ENCODE measurements at places on chromosomes 13 and 19.

DNA sequence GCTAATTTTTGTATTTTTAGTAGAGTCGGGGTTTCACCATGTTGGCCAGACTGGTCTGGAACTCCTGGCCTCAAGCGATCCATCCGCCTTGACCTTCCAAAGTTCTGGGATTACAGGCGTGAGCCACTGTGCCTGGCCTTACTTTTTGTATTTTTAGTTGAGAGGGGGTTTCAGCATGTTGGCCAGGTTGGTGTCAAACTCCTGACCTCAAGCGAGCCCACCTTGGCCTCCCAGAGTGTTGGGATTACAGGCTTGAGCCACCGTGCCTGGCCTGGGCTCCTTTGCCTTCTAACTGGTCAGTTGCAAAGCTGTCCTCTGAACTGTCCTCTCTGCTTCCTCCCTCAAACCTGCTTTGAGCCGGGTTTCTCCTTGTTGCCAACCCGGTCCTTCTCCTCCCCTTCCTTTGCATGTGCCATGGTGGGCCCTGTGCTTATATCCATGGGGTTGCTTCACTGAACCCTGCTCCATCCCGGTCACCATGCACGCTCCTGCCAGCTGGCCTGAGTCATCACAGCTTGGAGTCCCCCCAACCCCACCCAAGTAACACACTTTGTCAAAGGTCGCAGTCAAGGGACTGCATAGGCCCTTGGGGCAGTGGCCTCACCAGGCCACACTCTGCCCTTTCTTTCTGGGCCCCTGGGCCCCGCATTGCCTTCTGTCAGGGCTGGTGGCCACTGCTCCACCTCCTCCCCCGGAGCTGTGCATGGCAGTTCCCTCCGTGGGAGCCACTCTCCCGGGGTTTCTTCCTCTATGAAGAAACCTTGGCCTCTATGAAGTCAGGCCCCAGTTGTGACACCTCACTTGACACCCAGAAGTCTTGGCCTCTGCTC lies 21.2 kb downstream of the WTIP start:
- DNase-seq, result no peak

- DNase-seq, result no peak
These were observed 3.1 kb downstream of the SMG9 start for GRCh38 chr19:43751466-43752220.

DNA sequence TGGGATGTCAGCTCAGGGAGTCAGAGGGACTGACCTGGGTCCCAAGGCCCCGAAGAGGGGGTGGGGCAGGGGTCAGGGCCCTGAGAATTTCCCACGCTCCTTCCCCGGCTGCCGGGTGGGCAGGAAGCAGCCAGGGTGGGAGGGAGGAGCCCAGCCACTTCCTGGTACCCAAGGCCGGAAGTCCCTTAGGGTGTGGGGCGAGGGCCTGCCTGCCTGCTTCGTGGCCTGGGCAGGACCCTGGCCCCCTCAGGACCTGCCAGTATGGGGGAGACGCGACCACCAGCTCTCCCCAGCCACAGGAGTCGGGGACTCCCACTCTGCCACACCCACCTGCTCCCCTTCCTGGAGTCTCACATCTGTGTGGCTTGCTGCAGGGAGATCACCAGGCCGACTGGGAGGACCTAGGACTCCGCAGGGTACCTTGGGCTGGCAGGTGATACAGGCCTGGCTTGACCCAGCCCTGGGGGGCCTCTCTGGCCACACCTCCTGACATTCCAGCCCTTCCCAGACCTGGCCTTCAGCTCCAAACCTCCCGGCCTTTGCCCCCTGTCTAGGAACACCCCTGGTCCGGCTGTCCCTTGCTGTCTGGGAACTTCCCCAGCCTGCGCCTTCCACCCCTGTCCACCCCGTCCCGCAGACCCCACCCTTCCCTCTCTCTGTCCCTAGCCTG lies 9.8 kb upstream of the CIRBP start:
- DNase-seq, result peak; percentile 83

DNA sequence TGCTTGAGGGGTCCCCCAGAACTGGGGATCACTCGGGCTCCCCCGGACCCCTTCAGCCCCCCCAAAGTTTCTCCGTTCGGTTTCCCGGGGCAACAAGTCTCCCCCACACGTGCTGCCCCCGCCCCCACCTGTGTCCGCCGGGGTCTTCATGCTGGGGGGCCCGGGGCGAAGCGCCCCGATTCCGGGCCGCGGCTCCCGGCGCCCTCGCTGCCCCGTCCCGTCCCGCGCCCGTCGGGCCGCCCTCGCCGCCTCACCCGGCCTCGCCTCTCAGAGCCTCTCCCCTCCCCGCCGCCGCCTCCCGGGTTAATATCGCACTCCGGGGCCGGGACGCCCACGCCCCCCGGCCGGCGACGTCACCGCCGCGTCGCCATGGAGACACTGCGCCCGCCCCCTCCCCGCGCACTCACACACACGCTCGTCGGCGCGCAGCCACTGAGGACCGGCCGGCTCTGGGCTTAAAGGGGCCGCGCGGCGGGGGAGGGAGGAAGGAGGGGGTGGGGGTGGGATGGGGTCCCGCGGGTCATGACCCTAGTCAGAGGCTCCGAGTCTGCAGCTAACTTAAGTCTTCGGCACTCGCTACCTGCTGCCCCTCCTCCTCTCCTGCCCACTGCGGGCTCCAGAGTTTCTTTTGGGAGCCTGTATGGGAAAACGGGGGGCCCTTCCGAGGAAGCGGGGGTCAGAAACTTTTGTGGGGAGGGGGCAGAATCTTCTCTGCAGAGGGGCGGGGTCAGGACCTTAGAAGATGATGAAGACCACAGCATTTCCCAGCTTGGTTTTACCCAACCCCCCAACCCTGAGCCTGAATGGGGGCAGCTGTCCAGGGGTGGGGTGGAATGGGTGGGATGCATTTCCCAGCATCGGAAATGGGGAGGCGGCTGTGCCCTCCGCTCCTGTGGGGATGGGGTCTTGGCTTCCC lies at the start of gene ERF:
ERF (minus strand) TSS at position 279 of the 916 bp plus-strand sequence; CDS start at position 150, 129 bp downstream.
- DNase-seq, result peak; percentile 96

- DNase-seq, result no peak
These were observed 578.8 kb downstream of the DCT start for GRCh38 chr13:93900731-93901130.

DNA sequence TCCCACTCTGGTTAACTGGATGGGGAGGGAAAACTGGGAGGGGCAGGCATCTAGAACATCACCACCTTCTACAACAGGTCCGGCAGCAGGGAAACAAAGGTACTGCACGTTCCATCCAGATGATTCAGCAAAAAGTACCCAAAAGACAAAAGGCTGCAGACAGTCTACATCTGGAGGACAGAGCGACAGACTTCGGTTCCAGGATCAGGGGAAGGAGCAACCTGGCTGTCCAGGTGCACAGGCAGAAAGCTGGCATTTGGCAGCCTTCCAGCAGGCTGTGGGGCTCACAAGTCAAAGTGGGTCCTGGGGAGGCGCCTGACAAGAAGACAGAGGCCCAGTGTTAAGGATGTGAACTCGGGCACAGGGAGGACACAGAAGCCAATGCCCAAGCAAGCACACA lies 202.9 kb downstream of the SUCLA2 start:
- no peak for DNase-seq

DNA sequence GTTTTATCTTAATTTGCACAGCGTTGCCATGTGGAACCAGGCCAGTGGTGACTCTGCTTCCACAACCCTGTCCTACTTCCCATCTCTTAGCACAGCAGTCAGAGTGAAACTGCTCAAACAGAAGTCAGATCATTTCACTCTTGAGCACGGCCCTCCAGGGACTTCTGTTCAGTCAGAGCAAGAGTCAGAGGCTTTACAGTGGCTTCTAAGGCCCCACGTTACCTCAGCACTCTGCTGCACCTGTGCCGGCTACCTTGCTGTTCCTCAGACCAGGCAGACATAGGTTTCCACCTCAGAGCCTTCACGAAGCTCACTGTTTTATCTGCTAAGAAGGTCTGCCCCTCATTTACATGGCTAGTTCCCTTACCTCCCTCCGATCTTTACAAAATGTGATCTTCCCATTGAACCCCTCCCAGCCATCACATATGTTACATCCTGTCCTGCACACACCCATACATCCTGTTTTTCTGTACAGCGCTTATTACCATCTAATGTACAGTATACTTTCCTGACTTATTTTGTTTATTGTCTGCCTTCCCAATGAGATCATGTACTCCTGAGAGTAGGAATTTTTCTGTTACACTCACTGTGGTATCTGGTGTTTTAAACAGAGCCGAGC lies 41.6 kb downstream of the TM9SF2 start:
- peak; percentile 40 for DNase-seq

DNA sequence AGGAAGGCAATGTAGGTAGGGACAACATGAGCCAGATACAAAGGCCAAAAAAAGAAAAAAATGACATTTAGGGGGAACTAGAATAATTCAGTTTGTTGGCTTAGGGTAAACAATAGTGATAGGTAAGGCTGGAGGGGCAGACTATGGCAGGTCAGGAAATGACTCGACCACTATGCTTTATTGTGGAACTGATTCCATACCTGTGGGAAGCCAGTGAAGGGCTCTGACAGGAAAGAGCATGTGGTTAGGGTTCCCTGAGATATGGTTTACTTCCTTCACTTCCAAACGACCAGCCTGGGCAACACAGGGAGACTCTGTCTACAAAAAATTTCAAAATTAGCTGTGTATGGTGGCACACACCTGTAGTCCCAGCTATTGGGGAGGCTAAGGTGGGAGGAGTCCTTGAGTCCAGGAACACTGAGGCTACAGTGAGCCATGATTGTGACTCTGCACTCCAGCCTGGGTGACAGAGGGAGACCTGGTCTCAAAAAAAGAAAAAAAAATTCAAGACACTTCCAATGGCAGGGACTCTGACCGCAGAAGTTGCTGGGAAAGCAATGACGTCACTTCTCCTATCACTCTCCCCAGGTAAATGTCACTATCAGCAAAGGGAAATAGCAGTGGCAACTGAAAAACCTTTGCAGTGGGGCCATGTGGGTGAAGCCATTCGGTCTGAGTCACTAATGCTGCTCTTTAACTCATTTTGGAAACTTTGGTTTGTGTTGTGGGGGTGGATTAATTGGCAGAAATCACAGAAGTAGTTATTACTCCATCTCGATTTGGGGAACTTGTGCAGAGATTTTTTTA lies 192.8 kb upstream of the TSC22D1 start:
- no peak for DNase-seq

- DNase-seq, result no peak
These were observed 18.0 kb downstream of the VPS36 start for GRCh38 chr13:52432456-52432855.

- DNase-seq, result no peak
These were observed 546.6 kb downstream of the KCTD12 start for GRCh38 chr13:76339649-76340048.

DNA sequence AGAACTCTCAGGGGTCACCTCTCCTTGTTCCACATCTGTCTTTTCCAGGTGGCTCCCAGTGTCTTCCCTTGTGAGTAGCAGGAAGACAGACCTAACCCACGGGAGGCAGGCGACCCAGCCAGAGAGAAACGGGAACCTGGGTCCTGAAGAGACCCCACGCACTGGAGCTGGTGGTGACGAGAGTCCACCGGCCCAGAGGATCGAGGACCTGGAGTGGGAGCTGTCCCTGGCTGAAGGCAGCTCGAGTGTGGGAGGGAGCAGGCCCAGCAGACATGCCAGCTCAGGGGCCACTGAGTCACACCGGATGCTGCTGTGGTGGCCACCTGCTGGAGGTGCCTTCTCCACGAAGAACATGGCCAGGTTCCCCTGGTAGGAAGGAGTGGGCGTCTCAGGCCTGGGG lies 66.5 kb upstream of the ATP12A start:
- no peak for DNase-seq

DNA sequence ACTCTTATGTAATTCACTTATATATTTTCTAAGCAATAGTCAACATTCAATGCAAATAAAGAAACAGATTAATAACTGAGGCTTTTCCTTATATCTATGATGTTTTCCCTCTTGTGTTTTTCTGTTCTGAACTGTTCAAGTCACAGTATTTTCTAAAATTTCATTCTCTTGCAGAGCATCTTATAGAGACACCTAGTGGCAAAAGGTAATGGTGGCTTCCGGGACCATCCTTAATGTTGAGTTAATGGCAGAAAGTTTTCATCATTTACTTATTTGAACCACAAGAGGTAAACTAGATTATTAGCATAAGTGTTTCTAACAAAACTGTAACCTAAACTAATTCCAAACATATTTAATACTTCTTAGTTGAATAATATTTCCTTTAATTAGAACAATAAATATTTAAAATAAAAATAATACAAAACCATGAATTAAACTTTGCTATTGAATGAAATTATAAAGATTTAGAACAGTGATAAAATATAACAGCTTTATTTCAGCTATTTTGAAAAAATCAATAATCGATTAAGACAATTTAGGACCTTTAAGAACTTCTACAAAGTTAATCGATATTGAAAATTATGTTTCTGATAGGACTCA lies 1.7 kb upstream of the SLITRK5 start:
- no peak for DNase-seq

GRCh38 chr19:10471909-10472308 lies 31.2 kb downstream of the KEAP1 start:
- peak; percentile 50 for DNase-seq

DNA sequence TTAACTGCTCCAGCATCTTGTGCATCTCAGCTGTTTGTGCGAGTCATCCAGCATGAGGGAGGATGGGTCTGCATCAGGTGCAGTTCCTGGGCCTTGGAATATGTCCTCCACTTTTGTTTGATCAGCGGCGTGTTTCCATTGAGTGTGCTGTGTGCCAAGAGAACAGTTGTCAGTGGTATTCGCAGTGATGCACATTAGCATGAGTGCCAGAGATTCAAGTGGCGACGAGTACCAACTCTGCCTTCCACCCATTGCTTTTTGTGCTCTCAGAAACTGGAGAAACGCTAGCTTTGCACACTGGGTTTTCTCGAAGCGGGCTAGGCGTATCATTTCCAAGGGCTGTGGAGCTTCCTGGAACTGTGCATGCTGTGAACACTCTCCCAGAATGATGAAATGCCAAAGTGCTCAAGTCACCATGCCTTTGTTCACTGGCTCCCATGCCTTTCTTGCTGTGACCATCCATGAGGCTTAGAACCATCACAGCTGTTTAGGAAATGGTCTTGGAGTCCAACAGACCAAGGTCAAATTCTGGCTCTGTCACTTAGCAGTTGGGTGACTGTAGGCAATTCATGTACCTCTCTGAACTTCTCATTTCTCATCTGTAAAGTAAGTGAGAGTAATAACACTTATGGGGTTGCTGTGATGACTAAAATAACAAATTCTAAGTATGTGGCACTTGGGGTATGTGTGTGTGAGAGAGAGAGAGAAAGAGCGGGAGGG lies 18.4 kb downstream of the LRCH1 start:
- no peak for DNase-seq

DNA sequence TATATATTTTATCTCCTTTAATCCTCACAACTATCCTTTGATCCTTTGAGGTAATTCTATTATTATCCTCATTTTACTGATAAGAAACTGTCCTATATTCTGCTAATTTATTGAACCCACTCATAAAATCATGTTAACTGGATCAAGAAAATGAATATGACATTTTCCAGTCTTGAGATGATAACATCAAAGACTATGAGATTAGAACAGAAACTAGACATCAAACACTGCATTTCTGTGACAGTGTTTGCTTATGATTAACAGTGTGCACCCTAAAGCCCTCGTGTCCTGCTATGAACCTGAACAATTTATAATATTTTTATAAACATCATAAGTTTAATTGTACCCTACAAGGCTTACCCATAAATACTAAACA lies 96.3 kb downstream of the TBC1D4 start:
- no peak for DNase-seq

GRCh38 chr19:47544476-47544875 lies 28.5 kb downstream of the ZNF541 start:
- DNase-seq, result no peak

Measured in CD4-positive, alpha-beta T cell treated with Interleukin-12 subunit alpha and Interleukin-12 subunit beta, for 1 hour (primary cell).